ENCODE measurements at places on chromosomes 1 and 21.

GRCh38 chr1:178258536-178258935 lies 164.6 kb downstream of the RASAL2 start:
- no peak for DNase-seq

GRCh38 chr1:229514578-229515275 lies 6.6 kb upstream of the NUP133 start:
- no peak for DNase-seq

GRCh38 chr1:82048596-82048995 lies 247.9 kb downstream of the ADGRL2 start:
- DNase-seq: no peak

DNA sequence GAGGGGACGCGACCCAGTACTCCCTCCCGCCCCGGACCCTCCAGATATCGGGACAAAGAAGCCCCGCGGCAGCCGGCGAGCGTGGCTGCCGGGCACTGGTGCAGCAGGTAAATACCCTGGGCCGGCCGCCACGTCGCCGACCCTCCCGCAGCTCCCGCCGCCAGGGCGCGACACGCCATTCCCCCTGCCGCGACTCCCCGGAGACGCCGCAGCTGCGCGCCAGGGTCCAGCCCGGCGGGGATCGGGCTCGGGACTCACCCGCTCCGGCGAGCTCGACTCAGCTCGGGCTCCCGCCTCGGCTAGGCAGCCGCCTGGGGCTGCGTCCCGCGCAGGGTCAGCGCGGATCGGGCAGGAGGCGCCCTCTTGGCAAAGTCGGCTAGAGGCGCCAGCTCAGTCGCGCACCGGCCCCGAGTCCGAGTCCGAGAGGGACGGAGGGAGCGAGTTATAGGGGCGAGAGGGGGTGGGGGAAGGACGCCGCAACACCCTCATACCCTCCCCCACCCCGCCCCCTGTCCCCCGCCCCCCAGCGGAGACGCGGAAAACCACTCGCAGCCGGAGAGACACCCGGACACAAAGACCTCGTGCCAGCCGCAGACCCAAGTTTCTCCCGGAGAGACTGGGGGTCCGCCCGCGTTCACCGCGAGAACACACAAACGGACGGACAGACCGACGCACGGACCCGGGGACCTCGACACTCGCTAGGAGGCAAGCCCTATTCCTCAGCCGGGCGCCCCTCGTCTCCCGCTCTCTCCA lies 985 bp downstream of the SYT6 start:
- no peak for DNase-seq

DNA sequence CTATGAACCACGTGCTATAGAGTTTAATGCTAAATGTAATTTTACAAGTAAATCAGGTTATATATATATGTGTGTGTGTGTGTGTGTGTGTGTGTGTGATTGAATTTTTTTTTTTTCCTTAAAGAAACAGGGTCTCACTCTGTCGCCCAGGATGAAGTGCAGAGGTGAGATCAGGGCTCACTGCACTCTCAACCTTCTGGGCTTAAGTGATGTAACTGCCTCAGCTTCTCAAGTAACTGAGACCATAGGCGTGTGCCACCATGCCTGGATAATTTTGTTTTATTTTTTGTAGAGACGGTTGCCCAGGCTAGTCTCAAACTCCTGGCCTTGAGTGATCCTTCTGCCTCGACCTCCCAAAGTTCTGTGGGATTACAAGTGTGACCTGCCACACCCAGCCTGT lies 26.3 kb downstream of the POU2F1 start:
- no peak for DNase-seq

Measured in NCI-H1417 treated with DMSO at 0.1 percent for 48 hours (cell line).